Glomerular endothelial cell (primary cell): ENCODE measurements at places on chromosomes 6 and 20. TPM values are rescaled to one million over a fixed set of nuclear protein-coding genes. Genes with fewer than 3 reads are reported as not detected.

DNA sequence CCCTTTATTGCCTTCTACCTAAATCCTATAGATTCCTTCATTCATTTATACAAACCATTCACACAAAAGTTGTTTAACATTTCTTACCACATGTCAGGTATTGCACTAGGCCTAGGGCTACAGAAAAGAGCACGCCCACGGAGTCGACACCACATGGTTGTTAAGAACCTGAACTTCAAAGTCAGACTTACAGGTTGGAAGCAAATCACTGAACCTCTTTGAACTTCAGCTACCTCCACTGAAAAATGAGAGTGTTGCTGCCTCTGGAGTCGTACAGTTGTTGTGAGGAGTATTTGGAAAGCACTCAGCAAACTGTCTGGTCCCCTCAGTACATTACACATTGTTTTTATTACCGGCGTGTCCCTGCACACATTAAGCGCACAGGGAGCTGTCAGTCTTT lies 3.3 kb upstream of the SLPI start:
- DNase-seq = no peak

DNA sequence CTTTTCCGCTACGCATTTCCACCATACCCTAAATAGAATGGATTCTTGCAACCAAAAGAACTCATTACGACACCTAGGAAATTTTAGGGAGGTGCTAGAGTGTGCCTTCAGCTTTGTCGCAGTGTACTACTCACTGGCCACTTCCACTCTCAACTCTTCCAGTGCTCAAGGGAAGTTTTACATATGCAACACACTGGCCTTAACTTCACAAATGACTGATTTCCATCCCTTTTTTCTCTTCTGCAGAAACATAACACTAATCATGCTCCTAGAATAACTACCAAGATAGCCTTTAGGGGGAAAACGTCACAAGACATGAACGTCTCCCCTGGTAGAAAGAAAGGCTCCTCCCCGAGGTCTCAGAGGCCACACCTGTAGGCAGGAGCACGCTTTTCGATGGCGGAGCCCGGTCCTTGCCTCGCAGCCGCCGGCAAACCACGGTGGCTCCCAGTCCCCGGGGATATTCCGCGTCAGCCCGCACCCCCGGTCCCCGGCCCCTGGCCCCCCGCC lies 584 bp downstream of the LYRM4 start:
- DNase-seq = no peak

The ADTRP gene
- 1.5 and 2.9 TPM in 2 replicates for total RNA-seq

GRCh38 chr6:71533939-71534379 lies 245.3 kb downstream of the OGFRL1 start:
- no peak for DNase-seq

DNA sequence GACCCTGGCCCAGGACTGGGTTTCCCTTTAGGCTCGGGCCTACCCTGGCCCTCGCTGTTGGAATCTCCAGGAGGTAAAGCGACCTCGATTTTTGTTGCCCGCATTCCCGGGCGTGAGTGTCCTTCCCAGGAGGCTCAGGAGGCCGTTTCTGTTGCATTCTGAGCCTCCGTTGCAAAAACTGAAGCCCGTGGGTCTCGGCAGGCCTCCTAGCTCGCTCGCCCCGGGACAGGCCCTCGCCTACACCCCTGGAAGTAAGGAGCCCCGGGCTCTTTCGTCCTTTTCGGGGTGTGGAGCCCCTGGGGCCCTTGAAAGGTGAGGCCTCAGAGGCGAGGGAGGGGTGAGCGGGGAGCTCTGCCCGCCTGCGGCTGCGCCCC lies 2.3 kb downstream of the NR2E1 start:
- no peak for DNase-seq

GRCh38 chr6:100482698-100483097 lies 18.0 kb upstream of the SIM1 start:
- no peak for DNase-seq

The TMEM170B gene
- total RNA-seq = 2.5 and 2.7 TPM in 2 replicates
